ENCODE measurements at places on chromosomes 1 and 21.
A peak's percentile ranks its signal among the peaks of the same experiment; 100 is the strongest.

DNA sequence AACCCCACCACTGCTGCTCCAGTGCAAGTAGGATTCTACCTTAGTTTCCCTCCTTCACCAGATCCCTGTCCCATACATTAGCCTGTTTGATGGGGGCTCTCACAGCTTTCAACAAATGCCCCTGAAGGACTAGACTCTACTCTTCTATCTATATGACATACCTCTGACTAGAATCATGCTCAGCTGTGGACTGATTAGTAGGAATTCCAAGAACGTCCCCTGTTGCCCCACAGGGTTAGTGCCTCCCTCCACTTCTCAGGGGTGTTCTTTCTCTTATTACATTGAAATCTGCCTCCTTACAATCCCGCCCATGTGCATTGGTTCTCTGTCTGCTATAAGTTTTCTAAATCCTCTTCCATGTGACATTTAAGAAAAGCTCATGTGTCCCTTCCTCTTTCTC, 375.9 kb upstream of the DUSP10 start:
- DNase-seq: no peak

DNA sequence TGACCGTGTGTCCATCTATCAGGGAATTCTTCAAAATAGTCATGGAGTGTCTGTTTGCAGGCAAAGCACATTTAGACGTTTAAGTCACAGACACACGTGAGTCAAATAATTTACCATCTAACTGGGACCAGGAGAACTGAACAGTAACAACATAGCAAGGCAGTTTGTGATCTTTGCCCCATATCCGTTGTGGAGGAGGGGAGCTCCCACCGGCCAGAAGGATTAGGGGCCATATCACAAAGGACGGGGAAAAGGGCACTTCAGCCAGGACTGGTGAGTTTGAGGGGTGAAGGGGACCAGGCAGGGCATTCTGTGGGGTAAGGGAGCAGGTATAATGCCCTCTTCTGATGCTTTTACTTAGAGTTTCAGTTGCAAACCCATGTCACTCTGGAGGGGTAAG, 22.9 kb downstream of the ELAPOR1 start:
- DNase-seq: no peak

- no peak for DNase-seq
Measured at GRCh38 chr1:165886983-165887382, 59.6 kb downstream of the UCK2 start.

GRCh38 chr1:164261691-164262240, 297.2 kb upstream of the PBX1 start:
- DNase-seq: no peak

- no peak for DNase-seq
Measured at GRCh38 chr1:67834246-67834877, 1.1 kb upstream of the GNG12 start.

DNA sequence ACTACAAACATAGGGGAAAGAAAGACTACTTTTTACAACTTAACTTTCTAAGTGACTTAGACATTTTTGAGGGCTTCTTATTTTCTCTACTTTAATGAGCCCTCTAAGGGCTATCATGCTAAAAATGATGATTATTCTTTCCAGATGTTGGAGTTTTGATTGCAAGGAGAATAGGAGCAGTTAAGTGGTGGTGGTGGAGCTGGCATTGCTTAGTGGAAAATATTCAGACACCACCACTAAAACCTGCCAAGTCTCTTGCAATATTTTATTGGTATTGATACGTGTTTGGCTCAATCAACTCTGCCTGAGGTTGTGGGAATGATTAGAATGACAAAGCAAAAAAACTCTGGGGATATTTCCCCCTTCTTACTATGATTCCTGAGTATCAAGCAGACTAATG, 82.6 kb upstream of the PTGFR start:
- DNase-seq: no peak

DNA sequence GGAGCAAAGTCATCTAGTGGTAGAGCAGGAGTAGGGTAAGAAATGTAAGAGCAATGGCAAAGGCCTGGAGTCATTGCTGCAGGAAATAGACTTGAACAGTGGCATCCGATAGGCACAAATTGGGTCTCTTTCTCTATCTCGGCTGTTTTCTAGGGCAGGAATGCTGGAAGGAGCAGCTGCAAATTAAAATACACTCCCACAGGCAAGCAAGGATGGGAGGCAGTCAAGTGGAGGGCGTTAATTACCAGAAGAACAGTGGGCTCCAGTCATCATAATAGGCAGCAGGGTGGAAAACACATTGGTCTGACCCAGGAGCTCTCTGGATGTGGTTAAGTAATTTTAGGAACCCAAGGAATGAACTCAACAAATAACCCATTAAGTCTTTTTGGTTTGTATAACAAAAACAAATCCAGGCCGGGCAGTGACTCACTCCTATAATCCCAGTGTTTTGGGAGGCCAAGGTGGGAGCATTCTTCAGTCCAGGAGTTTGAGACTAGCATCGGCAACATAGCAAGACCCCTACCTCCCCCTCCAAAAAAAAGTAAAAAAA, 7.8 kb upstream of the TDRD5 start:
- DNase-seq: no peak

- no peak for DNase-seq
Measured at GRCh38 chr1:155185783-155186066, 12.1 kb downstream of the TRIM46 start.

- no peak for DNase-seq
Measured at GRCh38 chr1:68383092-68383491, 66.7 kb downstream of the RPE65 start.

GRCh38 chr1:22709891-22710700, 543 bp upstream of the EPHB2 start:
- no peak for DNase-seq

GRCh38 chr1:185535621-185536020, 198.6 kb upstream of the HMCN1 start:
- DNase-seq: no peak

GRCh38 chr1:107149946-107150345, 9.1 kb downstream of the NTNG1 start:
- no peak for DNase-seq

DNA sequence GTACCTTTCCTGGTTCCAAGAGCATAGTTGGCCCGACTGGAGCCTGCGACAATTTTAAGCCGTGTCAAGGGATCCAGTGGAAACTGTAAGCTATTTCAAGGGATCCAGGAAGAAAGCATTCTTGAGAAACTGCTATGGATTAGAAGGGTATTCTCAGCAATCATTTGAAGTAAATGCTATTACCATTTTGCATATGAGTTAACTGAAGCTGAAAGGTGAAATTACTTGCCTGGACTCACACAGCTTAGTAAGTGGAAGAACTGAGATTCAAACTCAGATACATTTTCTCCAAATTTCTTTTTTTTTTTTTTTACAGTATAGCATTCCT, 589 bp downstream of the ZNF684 start:
- no peak for DNase-seq

GRCh38 chr1:245222931-245223595, 68.3 kb downstream of the KIF26B start:
- DNase-seq: no peak

DNA sequence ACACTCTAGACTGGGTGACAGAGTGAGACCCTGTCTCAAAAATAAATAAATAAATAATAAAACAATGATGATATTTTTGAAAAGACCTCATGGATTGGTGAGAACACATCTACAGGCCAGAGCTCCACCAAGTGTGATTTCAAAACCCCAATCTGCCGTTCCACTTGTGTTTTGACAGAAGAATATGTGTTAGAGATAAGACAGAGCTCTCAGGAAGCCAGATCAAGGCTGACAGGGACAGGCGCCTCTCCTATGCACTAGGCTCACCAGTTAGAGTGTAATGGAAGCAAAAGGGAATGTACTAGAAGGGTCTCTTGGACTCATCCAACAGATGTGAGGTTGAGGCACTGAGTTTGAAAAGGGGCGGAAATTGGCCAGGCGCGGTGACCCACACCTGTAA, 110.7 kb upstream of the ERRFI1 start:
- DNase-seq: no peak

DNA sequence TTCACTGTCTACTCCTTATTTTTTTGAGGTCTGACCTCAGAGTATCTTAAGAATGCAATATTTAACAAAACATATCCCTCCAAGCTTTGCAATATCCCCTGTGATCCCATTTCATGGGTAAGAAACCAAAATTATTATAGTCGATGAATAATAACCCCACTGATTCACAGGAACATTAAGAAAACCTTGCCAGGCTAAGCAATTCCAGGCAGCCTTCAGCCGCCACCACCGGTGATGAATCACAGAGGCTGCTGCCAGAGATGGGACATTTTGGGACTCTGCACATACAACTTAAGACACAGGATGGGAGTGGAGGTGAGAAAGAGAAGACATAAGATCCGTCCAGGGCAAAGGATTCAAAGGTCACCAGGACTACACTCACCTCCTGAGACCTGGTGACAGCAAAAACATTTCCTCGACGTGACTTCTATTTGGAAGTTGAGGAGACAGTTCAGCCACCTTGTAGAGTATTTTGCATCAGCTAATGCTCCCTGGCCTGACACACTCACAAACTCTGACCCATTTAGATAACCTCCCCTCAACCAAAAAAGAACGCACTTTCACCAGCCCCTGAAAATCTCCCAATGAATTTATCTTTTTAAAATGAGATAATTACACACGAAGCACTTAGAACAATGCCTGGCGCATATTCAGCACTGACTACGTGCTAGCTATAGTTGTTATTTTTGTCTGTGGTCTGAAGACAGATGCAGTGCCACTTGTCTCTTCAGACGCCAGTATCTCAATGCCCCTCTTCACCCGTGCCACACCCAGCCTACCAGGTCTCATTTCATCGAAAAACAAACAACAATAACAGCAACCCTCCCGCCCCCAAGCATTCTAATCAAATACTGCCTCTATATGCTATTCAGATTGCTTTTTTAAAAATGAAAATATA, 17.8 kb upstream of the OVAAL start:
- DNase-seq: no peak

GRCh38 chr1:229270547-229271447, at the start of gene RAB4A:
Gene RAB4A, plus strand, starts transcription at chr1:229271111. Its CDS starts 229 bp downstream, at chr1:229271340.
- DNase-seq: peak; percentile 72

DNA sequence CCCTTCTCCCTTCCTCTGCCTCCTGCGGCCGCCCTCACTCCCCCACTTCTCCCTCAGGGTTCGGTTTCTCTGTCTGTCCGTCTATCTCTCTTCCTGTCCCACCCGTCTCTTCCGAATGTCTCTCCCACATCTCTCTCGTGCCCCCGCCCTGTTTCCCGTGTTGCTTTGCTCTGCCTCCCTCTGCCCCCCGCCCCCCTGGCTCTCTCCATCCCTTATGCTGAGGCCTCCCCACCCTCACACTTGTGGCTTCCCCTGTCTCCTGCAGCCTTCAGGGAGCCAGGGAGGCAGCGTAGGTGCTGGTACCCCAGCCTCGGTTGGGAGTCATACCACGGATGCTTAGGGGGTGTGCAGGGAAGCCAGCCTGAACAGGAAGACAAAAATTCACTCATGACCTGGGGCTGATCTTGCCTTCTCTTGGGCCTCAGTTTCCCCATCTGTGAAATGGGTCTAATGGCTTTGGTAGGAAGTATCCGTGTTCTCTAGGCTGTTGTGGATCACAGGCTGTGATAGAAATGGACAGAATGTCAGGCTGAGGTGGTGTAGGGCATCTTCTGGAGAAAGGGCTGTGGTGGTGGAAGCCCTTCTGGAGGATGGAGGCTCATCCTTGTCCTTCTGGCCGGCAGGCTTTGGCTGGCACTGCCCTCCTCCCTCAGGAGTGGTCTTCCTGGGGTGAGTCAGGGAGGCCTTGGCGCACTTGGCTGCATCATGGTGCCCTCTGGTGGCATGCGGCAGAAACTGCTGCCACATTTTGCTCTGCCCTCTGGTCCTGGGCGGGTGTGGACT, 55.5 kb downstream of the FOXO6 start:
- peak; percentile 59 for DNase-seq

DNA sequence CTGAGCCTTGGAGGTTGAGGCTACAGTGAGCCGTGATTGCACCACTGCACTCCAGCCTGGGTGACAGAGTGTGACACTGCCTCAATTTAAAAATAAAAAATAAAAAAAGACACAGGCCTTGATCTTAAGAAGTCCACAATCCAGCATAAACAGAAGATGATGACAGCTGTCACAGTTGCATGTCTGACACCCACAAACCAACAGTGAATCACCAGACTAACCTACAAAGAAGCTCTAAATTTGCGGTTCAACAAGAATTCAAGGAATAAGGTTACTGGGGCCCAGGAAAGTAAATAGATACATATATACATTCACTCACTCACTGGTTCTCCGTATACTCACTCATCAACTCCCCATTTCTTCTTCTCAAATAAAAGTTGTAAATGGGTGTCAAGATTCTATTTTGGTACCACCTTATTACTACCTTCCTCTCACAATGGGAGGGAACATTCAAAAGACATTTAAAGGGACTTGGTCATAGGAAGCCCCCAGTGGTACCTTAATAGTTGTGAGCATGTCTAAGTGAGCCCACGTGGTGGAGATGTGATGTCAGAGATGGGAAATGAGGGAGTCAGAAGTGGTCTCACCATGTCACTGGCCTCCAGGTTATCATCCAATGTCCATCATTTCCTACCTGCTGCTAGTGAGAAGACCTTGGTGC, 66.9 kb upstream of the PRDX6 start:
- no peak for DNase-seq

GRCh38 chr1:156407760-156408159, 38.7 kb downstream of the RHBG start:
- no peak for DNase-seq

DNA sequence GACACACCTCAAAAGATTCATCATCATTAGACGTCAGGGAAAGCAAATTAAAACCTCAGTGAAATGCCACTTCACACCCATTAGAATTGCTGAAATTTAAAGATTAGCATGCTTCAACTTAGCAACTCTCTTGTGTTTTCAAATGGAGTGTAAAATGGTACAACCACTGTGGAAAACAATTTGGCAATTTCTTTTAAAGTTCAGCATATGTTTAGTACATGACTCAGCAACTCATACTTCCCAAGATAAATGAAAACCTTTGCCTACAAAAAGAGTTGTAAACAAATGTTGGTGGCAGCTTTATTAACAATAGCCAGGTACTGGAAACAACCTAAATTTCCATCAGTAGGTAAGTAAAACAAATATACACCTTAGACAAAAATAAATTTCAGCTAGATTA, 42.7 kb downstream of the ST3GAL3 start:
- no peak for DNase-seq

DNA sequence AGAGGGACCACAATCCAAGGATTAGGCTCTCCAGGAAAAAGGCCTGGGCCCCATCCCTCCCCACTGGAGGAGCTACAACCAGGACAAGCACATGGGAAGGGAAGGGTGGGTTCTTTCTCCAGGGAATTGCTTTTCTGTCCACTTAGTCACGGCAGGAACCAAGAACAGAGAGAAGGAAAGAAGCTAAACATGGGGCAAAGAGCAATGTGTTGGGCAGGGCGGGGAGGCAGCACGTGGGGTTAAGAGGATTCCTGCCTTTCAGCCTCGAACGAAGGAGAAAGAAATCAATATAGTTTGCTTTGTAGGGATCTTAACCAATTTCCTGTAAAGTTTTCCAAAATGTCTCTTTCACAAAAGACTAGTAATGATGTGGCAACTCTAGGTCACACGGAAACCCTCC, 21.7 kb downstream of the ERI3 start:
- DNase-seq: no peak

GRCh38 chr21:17612023-17612564, 607 bp downstream of the BTG3 start:
- no peak for DNase-seq

- DNase-seq: no peak
Measured at GRCh38 chr1:204225841-204226735, 12.3 kb upstream of the GOLT1A start.

GRCh38 chr1:219109424-219110018, 64.2 kb upstream of the LYPLAL1 start:
- DNase-seq: no peak

GRCh38 chr1:189783456-189783855, 694.2 kb downstream of the BRINP3 start:
- DNase-seq: no peak

GRCh38 chr1:79364896-79365295, 358.4 kb upstream of the ADGRL4 start:
- no peak for DNase-seq

- DNase-seq: no peak
Measured at GRCh38 chr1:206513312-206514111, 6.2 kb downstream of the RASSF5 start.
